Breast epithelium (tissue), 4 donors: ENCODE measurements at places on chromosomes 5 and 9. TPM values are rescaled to one million over a fixed set of nuclear protein-coding genes. Genes with fewer than 3 reads are reported as not detected.
A peak's percentile ranks its signal among the peaks of the same experiment; 100 is the strongest.

DNA sequence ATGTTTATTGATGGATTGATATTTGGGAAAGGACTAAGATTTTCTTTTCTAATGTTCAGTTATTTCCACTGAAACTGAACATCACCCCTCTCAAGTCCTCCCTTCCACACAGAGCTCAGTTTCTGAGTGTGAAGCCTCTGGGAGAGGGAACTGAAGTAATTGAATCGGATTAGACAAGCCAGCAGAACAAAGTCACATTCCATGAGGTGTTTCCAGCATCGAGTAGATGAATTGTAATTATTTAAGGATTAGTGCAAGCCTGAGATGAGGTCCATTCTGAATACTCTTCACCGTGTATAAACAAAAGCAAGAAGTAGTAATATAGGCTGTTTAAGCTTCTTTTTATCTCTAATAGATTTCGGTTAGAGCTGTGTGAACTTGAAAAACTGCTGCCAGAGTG lies 2060.5 kb downstream of the MAT2B start:
- no peaks in the 10 kb centered on the region for H3K4me1 ChIP-seq
- no peaks in the 10 kb centered on the region for H3K27me3 ChIP-seq
- no peaks in the 10 kb centered on the region for H3K36me3 ChIP-seq
- no peak overlapping the region for H3K27ac ChIP-seq
- DNase-seq: no peak

- no peaks in the 10 kb centered on the region for H3K4me1 ChIP-seq
- no peak overlapping the region for H3K27ac ChIP-seq
- no peaks in the 10 kb centered on the region for H3K27me3 ChIP-seq
Observed at GRCh38 chr9:110178281-110178680, 29.7 kb downstream of the C9orf152 start.

GRCh38 chr9:2106666-2107065 lies 91.5 kb downstream of the SMARCA2 start:
- no peak overlapping the region for H3K27ac ChIP-seq
- H3K27me3 ChIP-seq: no peaks in the 10 kb centered on the region
- H3K4me1 ChIP-seq: no peaks in the 10 kb centered on the region
- no peak for DNase-seq

The NOXA1 gene
- 4.6 TPM for total RNA-seq

The NEURL1B gene
- total RNA-seq: 6.3 TPM

DNA sequence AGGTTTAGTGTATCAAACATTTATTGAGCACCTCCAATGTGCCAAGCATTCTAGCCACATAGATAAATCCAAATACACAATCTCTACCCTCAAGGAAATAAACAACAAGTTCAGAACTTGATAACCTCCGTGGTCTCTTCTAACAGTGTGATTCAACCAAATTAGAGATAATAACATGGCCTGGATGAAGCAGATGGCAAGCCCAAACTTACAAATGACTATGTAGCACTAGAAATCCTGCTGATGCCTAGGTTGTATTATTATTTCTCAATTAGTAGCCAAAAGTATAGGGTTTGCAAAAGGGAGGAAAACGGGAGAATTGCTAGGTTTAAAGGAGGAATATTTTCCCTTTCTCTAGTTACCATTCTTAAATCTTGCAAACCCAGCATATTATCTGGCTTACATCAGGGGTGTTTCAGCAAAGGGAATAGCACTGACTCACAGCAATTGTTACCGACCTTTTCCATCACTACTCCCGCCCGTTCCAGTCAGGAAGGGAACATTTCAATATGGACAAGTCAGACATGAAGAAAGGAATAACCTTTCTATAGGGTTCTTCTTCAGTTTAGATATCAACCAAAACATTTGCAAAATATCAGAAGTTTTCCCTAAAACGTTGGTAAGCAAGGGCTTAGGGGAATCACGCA lies 2.3 kb downstream of the DPYSL3 start:
- H3K27ac ChIP-seq: peak overlapping the region; percentile 95
- no peaks in the 10 kb centered on the region for H3K4me1 ChIP-seq
- no peak for DNase-seq
- no peaks in the 10 kb centered on the region for H3K36me3 ChIP-seq

The PCDHGC5 gene
- 3.3 TPM for total RNA-seq

- H3K36me3 ChIP-seq: no peaks in the 10 kb centered on the region
- H3K27me3 ChIP-seq: no peaks in the 10 kb centered on the region
- no peak for DNase-seq
Observed at GRCh38 chr5:149827086-149827485, 97.0 kb downstream of the PPARGC1B start.

DNA sequence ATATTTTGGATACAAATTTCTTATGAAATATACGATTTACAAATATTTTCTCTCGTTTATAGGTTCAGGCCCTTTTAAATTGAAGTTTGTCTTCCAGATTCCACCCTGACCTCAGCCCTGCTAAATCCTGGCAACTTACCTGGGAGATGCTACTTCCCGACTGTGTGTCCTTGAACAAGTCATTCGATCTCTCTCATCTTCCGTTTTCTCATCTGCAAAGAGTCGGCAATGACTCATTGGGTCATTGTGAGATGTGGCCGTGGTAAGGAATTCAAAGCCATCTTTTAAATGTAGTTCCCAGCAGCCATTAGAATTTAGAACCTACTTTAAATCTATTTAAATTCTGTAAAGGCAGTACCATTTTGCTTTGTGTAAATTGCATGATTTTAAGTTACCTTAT lies 72.5 kb downstream of the LHX2 start:
- no peaks in the 10 kb centered on the region for H3K27me3 ChIP-seq
- no peak for DNase-seq
- H3K36me3 ChIP-seq: no peaks in the 10 kb centered on the region
- no peak overlapping the region for H3K27ac ChIP-seq
- H3K4me1 ChIP-seq: no peaks in the 10 kb centered on the region

The SAXO1 gene
- total RNA-seq: 0.29 TPM

GRCh38 chr5:60710362-60710761 lies 10.4 kb upstream of the DEPDC1B start:
- no peak overlapping the region for H3K27ac ChIP-seq
- no peaks in the 10 kb centered on the region for H3K4me1 ChIP-seq
- H3K27me3 ChIP-seq: no peaks in the 10 kb centered on the region
- no peak overlapping the region for H3K4me3 ChIP-seq
- H3K36me3 ChIP-seq: no peaks in the 10 kb centered on the region

DNA sequence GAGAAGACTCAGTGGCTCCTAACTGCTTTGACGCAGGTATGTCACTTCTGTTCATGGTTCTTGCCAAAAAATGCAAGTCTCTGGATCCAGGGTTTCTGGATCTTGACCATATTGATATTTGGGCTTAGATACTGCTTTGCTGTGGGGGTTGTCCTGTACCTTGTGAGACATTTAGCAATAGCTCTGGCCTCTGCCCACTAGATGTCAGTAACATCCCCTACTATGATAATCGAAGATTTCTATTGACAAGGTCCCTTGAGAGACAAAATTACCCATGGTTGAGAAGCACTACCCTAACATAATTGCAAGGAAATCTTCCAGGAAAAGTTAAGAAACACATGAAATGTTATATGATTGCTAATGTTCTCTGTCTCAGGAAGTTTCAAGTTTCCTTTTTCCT lies 285.4 kb downstream of the TMEM232 start:
- H3K27ac ChIP-seq: no peak overlapping the region
- H3K4me1 ChIP-seq: no peaks in the 10 kb centered on the region
- DNase-seq: no peak
- H3K27me3 ChIP-seq: no peaks in the 10 kb centered on the region
- no peaks in the 10 kb centered on the region for H3K36me3 ChIP-seq

DNA sequence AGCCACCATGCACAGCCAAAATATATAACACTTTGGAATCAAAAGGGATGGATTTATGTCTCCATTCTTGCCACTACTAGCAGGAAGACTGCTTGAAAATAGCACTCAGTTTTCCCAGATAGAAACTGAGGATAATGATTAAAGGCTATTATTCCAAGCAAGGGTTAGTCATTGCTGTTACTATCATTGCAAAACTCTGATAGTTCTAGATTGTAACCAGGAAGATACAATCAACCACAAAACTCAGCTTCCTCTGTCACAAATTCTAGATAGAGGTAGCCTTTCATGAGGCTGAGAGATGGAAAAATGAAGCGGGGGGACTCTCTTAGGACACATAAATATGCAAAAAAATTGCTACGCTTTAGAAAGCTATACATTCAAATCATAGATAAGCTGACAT lies 3.1 kb downstream of the ANXA1 start:
- no peaks in the 10 kb centered on the region for H3K4me1 ChIP-seq
- no peaks in the 10 kb centered on the region for H3K36me3 ChIP-seq
- H3K27ac ChIP-seq: peak overlapping the region; percentile 89
- no peak for DNase-seq
- H3K4me3 ChIP-seq: peak overlapping the region; percentile 53

The FAM81B gene
- total RNA-seq: not detected

The MEIKIN gene
- not detected for total RNA-seq

GRCh38 chr5:83672646-83673045 lies 48.0 kb downstream of the HAPLN1 start:
- no peak overlapping the region for H3K4me3 ChIP-seq
- no peak for DNase-seq
- H3K27me3 ChIP-seq: no peaks in the 10 kb centered on the region
- H3K36me3 ChIP-seq: no peaks in the 10 kb centered on the region

The PDE6A gene
- under 0.01 TPM for total RNA-seq

The ADGRD2 gene
- total RNA-seq: not detected

The SLC34A3 gene
- not detected for total RNA-seq

DNA sequence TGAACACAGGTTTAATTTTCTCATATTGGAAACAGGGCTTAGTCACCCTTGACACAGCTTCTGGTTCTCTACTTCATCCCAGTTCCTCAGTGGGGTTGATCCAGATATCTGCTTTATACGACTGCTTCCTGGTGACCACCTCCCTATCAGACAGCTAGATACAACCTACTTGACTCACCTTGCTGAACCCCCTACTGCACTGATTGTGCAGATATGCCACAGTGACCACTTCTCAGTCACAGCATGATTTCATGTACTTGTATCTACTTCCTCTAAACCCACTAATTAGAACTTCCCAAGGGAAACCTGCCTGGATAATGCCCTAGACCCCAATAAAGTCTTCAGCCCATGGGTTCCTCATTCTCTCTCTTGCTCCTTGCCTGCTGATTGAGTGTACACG lies 18.4 kb upstream of the RFK start:
- no peaks in the 10 kb centered on the region for H3K4me1 ChIP-seq
- no peak for DNase-seq
- H3K27me3 ChIP-seq: no peaks in the 10 kb centered on the region
- H3K36me3 ChIP-seq: no peaks in the 10 kb centered on the region

DNA sequence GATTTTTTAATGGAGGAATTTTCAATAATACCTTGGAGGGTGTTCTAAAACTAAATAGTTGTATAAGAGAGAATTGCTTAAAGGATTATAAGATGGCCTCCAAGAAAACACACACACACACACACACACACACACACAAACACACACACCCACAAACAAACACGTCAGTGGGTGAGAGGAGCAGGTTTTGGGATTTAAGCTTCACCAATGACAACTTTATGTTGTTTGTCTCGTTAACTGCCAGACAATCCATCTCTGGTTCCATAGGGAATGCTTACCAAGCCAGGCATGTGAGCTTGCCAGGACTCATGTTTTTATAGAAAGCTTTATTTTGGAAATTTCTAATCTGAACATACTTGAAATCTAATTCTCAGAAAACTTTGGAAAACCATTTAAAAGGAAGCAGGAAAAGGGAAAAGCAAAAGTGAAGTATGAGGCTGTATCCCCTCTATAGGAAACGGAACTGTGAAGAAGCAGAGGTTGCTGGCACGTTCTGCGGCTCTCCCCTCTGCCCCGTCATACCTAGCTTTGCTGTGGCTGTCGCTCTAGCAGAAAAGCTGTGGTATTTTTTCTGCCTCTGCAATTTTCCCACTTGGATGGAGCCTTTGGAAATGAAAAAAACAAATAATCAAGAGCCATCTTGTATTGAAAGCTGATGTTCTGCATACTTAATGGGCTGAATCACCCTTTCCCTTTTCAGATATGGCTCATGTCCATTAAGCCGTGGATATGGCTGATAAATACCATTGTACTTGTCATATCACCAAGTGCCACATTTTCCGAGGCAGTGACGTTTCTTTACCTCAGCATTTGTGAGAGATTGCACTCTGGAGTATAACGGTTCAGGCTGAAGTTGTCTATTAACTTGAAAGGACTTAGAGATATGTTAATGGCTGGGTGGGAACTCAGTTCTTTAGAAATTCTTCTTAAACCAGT lies 112.7 kb downstream of the NTRK2 start:
- H3K27me3 ChIP-seq: no peaks in the 10 kb centered on the region
- H3K36me3 ChIP-seq: no peaks in the 10 kb centered on the region
